Endothelial cell of umbilical vein (primary cell): ENCODE measurements at places on chromosomes 7 and 10.

GRCh38 chr10:67471022-67471421 is 225.0 kb downstream of the CTNNA3 start:
- DNase-seq = no peak

- DNase-seq = no peak
These were observed 337.6 kb upstream of the SEMA3A start for GRCh38 chr7:84532196-84532595.

DNA sequence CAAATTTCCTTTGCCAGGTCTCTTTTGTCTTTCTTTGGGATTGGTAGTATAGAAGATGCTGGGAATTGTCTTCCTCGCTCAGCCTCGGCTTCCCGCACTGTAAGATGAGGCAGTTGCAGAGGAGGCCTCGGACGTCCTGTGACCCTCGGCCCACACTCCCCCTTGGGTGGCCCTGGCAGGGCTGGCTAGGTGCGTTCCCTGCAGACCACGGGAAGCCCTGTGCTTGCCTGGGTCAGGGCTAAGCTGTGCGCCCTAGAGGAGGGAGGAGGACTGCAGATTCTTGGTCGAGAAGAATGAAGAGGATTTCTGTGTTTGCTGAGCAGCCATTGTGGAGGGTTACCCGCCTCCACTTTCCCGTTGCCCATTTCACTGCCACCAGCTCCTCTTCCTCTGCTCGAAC is 42.8 kb downstream of the WIPI2 start:
- no peak for DNase-seq

GRCh38 chr10:11026773-11027172 is 9.1 kb downstream of the CELF2 start:
- DNase-seq = no peak

- DNase-seq = no peak
These were observed 224.4 kb downstream of the NEBL start for GRCh38 chr10:20672741-20673140.

DNA sequence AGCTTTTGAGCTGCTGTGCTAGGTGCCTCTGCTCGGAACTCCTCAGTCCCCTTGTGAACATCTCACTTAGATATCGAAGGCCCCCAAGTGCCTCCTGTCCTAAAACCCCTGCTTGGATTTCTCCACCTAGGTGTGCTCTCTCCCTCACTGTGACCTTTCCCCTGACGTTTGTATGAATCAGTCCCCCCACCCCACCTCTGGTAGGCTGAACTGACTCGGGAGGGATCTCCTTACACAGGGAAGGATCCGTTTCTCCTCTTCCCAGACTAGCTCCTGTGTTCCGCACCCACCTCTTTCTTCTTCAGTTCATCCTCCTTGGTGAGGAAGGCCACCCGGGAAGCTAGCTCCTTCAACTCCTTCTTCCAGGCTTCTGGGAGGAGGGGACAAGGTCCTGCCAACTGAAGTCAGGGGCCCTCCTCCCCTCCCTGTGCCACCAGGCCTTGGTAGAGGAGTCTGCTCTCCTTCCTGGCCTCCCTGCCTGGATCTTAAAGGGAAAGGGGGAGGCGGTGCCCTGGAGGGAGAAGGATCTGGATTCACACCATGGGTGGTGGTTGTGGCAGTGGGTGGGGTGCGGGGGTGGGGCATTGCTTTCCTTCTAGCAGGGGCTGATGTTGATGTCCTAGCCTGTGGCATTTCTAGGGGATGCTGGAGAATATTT is 6.8 kb downstream of the TBATA start:
- no peak for DNase-seq

DNA sequence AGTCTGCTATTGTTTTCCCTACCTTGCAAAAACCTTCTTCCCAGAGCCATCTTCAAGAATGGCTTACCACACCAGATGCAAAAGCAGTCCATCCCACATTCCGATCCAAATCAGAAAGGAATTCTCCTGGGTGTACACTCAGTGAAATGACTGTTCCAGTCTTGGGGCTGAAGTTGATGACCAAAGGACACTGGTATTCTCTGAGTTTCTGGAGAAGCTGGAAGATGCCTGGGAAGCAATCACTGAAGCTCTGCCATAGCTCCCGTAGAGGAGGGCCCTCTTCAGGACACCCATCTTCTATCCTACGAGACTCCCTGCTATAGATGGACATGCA is 155.7 kb downstream of the LCOR start:
- no peak for DNase-seq

- DNase-seq = no peak
These were observed 1123.4 kb upstream of the LRRTM3 start for GRCh38 chr10:65802391-65802790.

DNA sequence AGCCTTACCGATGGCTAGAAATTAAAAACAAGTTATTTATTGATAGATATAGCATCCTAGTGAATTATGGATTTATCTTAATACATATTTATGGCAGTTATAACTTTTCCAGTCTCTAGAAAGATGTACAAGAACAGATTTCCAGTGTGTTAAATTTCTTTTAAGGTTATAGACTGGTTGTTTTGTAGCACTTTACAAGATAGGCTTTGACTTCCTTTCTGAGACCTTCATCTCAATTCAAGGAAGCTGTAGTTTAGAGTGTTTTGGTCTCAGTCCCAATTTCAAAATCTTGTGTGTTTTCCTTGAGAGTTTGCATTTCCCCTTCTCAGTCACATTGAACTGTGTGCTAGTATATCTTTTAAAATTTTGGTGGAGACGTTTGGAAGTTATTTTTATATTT is 30.1 kb downstream of the PLEKHA1 start:
- peak; percentile 75 for DNase-seq

DNA sequence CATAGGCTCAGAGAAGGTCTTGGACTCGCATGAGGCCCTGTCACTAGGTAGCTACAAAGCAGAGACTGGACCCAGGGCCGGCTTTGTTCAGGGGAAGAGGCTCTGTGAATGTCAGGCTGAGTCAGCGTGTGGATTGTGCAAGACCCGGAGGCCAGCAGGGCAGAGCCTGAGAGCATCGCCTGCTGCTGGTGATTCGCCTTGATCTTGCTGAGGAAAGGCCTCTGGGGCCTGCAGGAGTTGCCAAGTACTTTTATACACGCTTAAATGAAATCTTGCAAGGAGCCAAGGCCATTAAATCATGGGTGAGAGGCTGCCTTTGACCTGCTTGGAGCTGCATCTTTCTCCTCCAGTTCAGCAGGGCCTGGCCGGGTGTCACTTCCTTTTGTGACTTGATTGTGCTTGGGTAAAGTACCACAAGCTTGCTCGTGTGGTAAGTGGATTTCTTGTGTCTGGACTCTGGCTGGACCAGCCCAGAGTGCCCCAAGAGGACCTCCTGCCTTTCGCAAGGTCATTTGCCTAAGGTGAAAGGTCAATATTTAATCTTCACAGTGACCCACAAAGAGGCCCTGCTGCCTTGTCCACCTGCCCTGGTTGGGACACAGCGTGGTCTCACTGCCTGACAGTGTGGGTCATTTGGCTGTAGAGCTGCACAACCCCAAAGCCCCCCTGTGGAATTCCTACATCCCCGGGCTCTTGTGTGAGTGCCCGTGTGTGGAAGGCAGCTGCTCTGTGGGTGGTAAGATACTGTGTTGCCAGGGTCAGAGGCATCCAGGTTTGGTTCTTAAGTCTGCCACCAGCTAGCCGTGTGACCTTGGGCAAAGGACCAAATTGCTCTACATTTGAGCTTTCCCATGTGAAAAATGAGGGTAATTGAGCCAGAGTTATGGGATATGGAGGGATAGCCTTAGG is 38.6 kb upstream of the SH2D4B start:
- DNase-seq = peak; percentile 78

- DNase-seq = peak; percentile 79
These were observed at the start of gene BRI3 for GRCh38 chr7:98280791-98281756. TSS of gene BRI3 (plus strand) at chr7:98281686. CDS start at chr7:98281796, 110 bp downstream.

- DNase-seq = no peak
These were observed 14.0 kb upstream of the GTPBP4 start for GRCh38 chr10:974038-974784.

- no peak for DNase-seq
These were observed 145.9 kb downstream of the PRKAG2 start for GRCh38 chr7:151731022-151731441.

- DNase-seq = peak; percentile 15
These were observed 53.8 kb downstream of the KCTD7 start for GRCh38 chr7:66682350-66683093.

DNA sequence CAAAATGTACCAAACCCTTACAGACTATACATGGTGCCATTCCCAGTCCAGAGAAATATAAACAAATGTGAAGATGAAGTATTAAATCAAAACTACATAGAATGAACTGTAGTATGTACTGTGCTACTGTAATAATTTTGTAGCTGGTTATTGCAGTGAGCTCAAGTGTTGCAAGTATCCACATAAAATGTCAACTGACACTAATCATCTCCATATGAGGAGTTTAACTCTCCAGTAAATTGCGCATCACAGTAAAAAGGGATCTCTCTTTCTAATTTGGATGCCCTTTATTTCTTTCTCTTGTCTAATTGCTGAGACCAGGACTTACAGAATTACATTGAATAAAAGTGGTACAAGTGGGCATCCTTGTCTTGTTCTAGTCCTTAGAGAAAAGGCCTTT is 165.5 kb downstream of the CPED1 start:
- no peak for DNase-seq
